ENCODE measurements at places on chromosomes 3 and 15. TPM values are rescaled to one million over a fixed set of nuclear protein-coding genes. Genes with fewer than 3 reads are reported as not detected.

DNA sequence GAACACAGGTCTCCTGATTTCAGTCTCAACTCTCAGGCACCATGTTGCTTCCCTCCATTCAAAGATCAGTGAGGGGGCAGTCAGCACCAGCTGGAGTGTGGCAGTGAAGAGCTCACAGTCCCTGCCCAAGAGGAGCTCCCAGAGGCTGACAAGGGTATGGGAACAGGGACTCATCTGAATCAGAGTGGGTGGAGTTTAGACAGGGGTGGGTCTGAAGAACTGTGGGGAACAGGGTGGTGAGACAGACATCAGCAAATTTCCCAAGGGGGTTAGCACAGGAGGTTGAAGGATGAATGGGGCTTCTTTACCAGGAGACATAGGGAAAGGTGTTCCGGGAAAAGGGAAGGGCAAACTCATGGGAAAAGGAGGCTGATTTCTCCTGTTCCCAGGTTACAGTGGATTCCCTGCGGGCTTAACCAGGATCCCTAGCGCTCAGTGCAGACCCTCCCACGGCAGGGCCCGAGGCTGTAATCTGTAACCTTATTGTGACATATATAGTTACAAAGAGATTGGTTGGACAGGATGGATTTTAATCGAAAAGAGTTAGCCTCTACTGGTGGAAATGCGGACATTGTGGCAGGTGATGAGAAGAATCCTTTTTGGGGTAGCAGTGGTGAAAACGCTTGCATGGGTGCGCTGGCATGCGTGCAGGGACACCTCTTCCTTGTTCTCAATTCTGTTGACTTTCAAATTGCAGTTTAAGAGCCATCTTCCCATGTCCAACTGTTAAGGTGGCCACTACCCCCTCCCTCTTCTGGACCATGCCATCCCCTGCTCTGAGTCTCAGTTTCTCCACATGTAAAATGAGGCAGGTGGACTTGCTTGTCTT lies 160.3 kb downstream of the SMAD6 start:
- peak; percentile 84 for DNase-seq

DNA sequence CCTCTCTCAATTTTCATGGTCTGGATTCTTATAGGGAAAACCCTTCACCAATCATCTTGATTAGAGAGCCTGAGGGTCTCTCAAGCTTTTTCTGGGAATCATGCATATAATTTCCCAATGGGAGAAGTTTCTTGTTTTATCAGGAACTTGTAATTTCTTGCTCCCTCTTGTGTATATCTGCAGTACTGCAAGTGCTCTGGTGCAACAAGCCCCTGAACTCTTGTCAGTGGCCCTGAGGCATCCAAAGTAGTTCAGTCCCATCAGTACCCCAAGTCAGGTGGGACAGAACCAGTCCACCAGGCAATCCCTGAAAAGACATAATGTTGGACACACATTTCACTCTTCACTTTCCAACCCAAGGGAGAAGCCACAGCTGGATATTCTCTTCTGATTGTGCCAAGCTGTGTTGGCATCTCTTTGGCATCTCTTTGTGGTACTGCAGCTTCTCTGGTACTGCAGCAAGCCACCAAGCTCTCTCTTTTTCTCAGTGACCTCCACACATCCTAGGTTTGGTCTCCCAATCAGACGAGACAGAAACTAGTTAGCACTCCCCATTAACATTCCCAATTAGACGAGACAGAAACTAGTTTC lies 214.5 kb downstream of the ZIC4 start:
- DNase-seq = peak; percentile 68

GRCh38 chr3:65712140-65712539 lies 326.6 kb downstream of the MAGI1 start:
- DNase-seq = peak; percentile 72

DNA sequence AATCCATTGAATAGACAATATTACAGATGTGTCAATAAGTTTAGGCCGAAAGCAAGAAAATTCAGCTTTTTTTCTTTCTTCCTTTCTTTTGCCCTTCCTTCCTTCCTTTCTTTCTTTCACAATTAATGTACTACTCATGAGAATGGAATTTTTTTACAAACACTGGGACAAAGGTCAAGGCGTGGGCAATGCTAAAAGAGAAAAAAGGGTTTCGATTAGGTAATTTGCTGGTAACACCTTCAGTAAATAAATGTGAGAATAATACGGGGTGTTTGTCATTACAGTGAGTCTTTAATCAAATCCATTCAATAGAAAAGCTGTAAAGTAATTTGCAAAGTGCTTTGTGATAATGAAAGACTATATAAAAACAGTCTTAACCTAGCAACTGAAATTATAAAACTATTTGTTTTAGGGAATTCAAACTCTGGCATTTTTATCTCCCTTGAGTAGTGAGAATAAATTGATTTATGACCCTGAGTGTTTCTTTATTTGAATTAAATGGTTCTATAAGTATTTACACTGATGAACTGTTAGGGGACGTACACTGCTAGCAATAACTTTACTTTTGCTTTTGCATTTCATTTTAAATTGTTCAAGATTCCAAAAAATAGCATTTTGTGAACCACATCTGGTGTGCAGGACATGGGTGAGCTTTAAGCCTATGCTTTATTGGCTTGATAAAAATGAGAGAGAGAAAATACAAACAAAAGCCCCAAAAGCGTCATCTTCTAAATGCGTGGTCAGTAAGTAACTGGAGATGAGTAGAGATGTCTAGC lies 104.2 kb upstream of the THRB start:
- peak; percentile 64 for DNase-seq

Gene GOLGA6A
- total RNA-seq = not detected

DNA sequence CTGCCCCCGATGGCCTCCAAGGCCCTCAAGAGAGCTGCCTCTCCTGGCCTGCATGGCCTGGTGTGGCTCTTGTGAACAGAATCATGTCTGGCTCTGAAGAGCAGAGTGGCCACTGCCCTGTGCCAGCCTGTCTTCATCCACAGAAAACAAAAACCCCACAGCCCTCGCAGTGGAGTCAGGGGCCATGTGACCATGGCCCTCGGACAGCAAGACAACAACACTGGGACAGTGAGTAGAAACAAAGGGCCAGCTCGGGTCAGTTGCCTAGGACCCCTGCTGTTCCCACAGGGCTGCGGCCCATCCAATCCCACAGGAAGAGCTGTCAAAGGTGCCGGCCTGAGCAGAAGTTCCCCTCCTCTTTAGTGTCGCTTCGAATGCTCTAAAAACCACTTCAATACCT lies 72.5 kb downstream of the UMPS start:
- no peak for DNase-seq

- DNase-seq = peak; percentile 59
These were observed 128.6 kb downstream of the DCLK3 start for GRCh38 chr3:36635731-36636130.

DNA sequence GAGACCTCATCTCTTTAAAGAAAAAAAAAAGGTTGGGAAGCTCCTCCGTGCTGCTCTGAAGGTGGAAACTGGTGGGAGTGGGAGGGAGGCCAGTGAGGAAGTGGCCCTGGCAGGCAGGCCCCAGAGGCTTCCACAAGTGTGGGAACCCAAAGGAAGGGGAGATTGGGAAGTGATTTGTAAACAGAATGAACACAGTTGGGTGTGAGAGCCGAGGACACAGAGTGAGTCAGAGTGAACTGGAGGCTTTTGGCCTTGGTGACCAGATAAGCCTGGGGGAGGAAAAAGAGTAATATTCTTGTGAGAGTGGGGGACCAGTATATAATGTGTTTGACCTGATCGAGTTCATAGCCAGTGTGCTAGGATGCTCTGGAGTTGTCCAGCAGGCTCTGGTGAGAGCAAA lies 23.0 kb downstream of the MKRN2 start:
- peak; percentile 70 for DNase-seq

GRCh38 chr3:151468284-151468917 lies 7.5 kb upstream of the IGSF10 start:
- peak; percentile 69 for DNase-seq

Gene PTH1R
- not detected for total RNA-seq
